ENCODE measurements at places on chromosomes 1 and 21.

DNA sequence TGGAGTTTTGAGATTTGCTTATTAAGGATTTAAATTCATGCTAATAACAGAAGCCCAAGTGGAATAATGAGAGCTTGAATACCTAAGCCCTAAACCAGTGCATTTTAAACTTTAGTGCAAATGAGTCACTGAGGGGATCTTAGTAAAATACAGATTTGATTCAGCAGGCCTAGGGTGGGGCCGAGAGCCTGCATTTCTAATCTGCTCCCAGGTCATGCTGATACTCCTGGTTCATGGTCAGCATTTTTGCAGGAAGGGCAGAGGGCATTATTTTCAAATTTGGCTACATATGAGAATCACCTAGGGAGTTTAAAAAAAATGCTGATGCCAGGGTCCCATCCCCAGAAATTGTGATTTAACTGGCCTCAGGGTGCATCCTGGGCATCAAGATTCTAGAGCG lies 39.3 kb downstream of the DNTTIP2 start:
- DNase-seq, result no peak

DNA sequence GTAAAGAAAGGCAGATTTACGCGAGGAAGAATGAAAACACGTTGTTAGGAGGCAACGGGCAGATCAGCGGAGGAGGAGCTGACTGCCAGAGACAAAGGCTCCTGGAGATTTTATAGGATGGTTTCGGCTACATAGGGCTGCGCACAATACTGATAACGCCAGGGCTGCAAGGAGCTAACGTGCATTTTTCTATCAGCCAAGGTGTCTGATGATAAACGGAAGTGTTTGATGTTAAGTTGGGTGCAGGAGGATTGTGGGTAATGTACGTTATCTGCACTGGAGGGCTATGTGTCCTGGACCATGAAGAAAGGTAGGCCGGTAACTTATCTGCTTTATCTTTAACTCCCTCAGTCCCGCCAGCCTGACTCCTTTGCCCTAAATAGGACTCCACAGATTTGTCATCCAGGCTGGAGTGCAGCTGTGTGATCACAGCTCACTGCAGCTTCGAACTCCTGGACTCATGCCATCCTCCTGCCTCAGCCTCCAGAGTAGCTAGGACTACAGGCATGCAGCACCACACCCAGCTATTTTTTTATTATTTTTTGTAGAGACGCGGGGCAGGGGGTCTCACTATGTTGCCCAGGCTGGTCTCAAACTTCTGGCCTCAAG lies 29.6 kb downstream of the SETD4 start:
- no peak for DNase-seq

- DNase-seq, result no peak
Measured at GRCh38 chr1:91757763-91758460, 128.0 kb downstream of the TGFBR3 start.

DNA sequence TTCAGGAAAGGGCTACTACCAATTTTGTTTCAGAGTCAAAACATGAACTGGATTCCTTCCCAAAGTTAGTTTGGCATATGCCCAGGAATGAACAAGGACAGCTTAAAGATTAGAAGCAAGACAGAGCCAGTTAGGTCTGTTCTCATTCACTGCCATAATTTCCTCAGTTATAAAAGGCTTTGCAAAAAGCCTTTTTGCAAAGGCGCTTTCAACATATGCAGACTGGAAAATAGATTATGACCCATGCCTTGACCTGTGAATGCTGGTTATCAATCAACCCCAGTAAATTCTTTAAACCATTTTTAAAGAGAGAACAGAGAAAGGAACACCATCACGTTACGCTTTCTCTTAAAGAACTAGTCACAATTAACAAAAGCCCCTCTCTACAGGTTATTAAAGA lies 1.7 kb upstream of the FRRS1 start:
- DNase-seq, result no peak

GRCh38 chr1:184028854-184029623 lies 8.5 kb downstream of the COLGALT2 start:
- no peak for DNase-seq

- DNase-seq, result no peak
Measured at GRCh38 chr21:16535102-16535422, 805.3 kb downstream of the USP25 start.

GRCh38 chr1:183721041-183721440 lies 67.9 kb upstream of the APOBEC4 start:
- DNase-seq, result no peak

- DNase-seq, result peak; percentile 72
Measured at GRCh38 chr1:19676438-19676922, 11.8 kb downstream of the HTR6 start.

GRCh38 chr1:26072305-26072704 lies 4.9 kb upstream of the TRIM63 start:
- DNase-seq, result no peak

DNA sequence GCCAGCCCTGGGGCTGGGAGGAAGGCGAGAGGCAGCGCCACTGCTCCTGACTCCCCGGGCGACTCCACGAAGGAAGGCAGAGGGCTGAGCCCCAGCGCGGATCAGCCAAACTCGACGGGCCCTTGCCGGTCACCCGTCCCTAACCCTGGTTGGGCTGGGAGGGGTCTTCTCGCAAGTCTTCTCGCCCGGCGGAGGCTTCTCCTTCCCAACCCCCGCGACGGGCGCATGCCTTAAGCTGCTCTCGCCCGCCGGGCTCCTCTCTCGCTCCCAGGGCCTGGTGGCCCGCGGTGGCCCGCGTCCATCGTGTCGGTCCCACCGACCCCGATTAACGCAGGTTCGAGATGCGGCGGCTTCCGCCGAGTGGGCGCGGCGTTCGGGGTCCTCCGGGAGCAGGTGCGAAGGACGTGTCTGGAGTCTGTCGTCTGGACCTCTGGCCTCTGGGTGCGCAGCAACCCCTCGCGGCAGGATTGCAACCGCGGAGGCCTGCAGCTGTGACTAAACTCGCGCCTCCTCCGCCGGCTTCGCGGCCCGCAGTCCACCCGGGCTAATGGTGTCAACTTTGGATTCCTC lies 29.0 kb upstream of the PPM1J start:
- no peak for DNase-seq

DNA sequence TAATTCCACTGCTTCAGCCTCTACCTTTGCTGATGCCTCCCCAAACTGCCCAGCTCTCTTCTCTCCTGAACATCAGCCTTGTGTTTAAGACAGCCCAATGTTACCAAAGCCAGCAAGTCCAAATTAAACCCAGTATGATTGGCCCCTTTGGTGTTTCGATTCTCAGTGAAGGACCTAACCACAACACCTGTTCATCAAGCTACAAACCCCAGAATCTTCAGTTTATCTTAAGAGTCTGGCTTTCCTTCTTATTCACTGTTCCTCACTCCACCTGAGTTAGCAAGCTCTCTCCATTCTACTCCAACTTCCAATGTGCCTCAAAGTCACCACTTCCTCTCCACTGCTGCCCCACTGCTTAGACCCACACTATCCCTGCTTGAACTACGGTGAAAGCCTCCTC lies 25.5 kb upstream of the ITPKB start:
- DNase-seq, result no peak

- no peak for DNase-seq
Measured at GRCh38 chr1:3653286-3653618, 936 bp downstream of the TP73 start.

- no peak for DNase-seq
Measured at GRCh38 chr1:216500273-216500967, 77.2 kb upstream of the USH2A start.

DNA sequence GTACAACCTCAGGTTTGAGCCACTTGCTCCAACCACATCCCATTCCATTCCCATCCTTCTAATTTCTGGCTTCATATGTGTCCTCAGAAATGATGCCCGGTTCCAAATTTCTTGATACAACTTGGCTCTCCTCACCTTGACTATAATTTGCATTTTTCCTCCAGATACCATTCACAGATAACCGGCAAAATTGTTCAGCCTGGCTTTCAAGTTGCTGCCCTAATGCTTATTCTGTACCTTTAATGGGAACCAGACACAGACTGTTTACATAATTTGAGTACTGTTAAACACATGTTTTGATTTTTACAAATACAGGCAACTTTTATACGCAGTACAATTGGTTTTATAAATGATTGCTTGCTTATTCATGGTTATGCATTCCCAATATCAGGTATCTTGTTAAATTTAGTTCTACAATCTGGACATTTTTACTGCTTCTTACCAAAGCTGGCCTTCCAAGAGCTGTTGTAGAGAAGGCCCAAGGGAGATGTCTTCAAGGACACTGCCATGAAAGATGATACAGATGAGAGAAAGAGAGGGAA lies 649.5 kb upstream of the CAMK1G start:
- no peak for DNase-seq

GRCh38 chr1:51612447-51612961 lies 4.4 kb upstream of the OSBPL9 start:
- no peak for DNase-seq

GRCh38 chr1:77876884-77877283 lies 11.5 kb upstream of the NEXN start:
- no peak for DNase-seq

- no peak for DNase-seq
Measured at GRCh38 chr1:30060738-30061137, 662.6 kb downstream of the MATN1 start.

GRCh38 chr1:171819946-171820345 lies 21.4 kb upstream of the DNM3 start:
- no peak for DNase-seq

- peak; percentile 48 for DNase-seq
Measured at GRCh38 chr1:6497215-6497866, 5.9 kb upstream of the PLEKHG5 start.

- DNase-seq, result peak; percentile 30
Measured at GRCh38 chr1:110639724-110640386, 33.7 kb upstream of the KCNA2 start.

GRCh38 chr1:201648907-201649721 lies 110.2 kb downstream of the NAV1 start:
- DNase-seq, result no peak

DNA sequence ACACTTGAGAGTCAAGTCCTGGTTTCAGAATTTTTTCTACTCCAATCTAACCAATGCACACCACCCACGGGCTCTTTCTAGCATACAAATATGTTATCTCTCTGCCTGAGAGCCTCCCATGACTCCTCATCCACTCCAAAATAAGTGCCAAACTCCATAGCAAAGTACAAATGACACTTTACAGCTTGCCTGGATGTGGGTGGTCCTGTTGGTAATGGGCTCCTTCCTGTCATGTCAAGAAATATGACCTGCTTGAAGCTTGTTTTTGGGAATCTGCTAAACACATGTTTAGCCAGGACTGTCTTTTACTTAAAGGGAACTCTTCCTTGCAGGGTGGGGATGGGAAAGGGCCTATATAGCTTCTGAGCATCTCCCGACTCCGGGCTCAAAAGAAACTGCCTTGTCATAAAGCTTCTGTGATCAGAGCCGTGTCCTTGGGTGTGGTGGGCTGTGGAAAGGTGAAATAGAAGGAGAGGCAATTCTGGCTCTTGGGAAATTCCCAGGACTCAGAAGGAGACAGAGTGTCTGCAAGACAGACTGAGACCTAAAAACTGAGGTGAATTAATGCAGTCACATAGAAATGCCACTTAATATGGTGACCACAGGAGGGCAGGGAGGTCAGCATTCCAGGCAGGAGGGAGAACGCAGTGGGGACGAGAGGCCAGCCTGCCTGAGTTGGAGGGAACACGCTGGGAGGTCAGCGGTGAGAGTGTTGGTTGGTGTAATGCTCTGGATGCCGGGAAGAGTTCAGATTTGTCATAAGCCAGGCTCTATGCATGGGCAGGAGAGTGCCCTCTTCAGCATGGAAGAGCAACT lies 6.1 kb upstream of the IGFN1 start:
- DNase-seq, result peak; percentile 5

DNA sequence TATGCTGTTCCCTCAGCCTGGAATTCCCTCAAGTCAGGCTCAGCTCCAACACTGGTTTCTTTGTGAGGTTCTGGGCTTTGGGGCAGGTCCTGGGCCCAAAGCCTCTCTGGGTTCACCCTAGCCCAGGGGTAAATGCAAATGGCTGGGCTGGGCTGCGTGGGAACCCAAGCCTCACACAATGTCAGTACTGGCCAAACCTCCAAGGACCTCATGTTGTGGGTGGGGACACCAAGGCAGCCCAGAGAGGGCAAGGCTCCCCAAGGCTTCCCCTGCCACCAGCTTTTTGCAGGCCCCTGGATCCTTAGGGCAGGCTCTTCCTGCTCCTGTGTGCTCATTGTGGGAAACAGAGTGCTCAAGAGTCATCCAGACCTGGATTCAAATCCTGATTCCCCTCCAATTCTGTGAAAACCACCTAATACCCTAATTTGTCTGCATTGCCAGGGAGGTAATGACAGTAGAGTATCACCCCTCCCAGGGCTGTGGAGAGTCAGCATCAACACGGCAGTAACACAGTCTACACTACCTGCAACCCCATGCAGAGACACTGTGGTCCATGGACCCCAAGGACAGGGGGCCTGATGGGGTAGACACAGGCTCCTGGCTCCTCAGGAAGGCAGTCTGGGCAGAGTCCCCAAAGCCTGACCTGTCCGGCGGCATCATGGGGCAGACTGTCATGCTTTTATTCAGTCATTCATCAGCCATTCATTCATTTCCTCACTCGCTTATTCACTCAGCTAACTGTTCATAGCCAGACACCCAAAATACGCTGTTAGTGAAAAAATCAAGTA lies 85.7 kb downstream of the DMRTB1 start:
- no peak for DNase-seq

- no peak for DNase-seq
Measured at GRCh38 chr1:12614402-12615158, 3.4 kb downstream of the DHRS3 start.

GRCh38 chr1:150557065-150557600 lies 7.9 kb downstream of the ADAMTSL4 start:
- DNase-seq, result no peak

DNA sequence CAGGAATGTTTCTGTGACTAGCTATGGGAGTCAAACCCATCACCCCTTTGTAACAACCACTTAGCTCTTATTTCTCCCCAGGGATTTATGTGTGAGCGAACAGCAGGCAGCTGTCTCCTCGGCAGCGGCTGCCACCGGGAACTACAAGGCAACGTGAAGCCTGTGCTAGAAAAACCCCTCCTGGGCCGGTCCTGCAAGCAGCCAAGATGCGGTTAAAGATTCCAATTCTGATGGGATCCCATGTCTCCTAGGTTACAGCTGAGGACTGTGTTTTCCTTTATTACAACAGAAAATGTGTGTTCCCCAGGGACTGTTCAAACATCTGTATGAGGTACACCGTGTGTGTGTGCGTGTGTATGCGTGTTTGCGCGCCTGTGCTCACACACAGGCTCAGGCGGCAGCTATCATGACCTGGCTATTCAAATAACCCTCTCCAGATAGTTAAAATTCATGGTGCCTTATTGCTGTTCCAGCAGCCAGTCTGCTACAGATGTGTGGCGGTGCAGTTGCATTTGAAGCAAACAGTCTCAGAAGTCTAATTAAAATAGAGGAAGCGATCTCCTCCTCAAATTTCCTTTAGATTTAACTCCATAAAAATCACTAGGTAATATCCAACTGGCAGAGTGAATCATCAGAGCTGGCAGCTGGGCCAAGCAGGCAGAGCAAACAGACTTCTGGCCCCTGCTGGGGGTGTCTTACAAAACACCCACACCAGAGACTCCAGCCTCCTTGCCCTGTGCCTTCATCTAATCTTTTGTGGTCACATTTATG lies 68.0 kb downstream of the LMX1A start:
- DNase-seq, result no peak

DNA sequence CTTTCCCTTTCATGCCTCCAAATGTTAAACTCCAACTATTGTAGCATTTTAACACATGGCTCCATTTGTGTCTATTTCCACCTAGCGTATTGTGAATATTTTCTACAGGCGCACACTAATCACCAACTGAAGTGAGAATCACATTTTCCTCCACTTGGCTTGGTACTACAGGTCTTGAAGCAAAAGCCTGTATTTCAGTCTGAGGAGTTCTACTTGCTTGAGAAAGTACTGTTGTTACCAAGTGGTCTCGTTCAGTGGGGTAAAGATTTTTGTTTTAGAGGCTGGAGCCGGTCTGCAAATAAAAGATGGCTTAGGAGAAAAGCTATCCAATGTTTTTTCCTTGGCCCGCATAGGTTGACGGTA lies 550 bp upstream of the PTBP2 start:
- peak; percentile 47 for DNase-seq

Data from hematopoietic multipotent progenitor cell (in vitro differentiated cells).